ENCODE measurements at places on chromosomes 7 and 10. TPM values are rescaled to one million over a fixed set of nuclear protein-coding genes. Genes with fewer than 3 reads are reported as not detected.

DNA sequence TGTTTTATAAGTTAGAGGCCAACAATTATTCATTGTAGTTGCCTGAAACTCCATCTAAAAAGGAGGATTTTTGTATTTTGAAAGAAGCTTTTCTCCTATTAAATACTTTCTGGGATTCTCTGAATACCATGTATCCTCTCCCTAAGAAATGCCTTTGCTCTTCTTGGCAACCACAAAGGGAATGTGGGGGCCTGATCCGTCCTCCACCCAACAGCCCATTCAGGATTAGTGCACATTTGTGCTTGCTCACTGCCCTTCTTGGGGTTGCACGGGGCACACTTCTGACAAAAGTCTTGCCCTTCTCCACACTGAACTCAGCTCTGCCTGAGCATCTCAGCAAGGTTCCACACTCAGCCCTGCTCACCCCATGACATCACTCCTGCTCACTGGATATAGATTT lies 194.2 kb downstream of the SLC25A13 start:
- no peak for DNase-seq

GRCh38 chr10:50941629-50942028 lies 56.2 kb upstream of the A1CF start:
- no peak for DNase-seq

- no peak for DNase-seq
These were observed 1.7 kb upstream of the VENTX start for GRCh38 chr10:133235932-133236331.

CPN1 gene
- total RNA-seq = 0.10 TPM

DNA sequence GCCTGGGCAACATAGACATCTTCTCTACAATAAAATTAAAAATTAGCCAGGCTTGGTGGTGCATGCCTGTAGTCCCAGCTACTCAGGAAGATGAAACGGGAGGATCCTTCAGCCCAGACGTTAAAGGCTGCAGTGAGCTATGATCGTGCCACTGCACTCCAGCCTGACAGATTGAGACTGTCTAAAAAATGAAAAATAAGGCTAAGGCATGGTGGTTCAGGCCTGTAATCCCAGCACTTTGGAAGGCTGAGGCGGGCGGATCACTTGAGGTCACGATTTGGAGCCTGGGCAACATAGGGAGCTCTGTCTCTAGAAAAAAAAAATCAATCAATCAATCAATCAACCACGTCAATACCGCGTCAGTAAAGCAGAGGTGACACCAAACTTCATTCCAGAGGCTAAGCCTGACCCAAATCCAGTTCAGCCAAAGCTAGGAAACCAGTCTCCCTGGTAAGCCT lies 31.1 kb downstream of the MRPS24 start:
- no peak for DNase-seq

DNA sequence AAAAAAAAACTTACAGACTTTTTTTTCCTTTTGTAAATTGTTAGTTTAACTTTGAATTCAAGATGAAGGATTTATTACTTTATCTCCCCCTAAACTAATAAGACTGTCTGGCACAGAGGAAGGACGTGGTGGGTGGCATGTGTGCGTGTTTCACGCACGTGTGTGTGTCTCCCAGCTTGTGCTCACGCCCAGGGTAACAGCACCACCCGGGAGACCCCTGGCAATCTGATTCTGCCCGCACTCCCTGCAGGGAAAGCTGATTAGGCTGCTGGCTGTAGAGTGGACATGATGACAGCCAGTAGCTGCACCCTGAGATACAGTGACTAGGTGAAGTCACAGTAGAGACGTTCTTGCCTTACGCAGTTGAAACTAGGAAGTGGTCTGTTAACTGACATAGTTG lies 25.3 kb downstream of the WIPI2 start:
- DNase-seq = no peak

GRCh38 chr7:134565643-134566136 lies 16.8 kb downstream of the AKR1B15 start:
- no peak for DNase-seq

OPALIN gene
- total RNA-seq = not detected

Data from GM12878 (cell line).